ENCODE measurements at places on chromosomes 1 and 21. TPM values are rescaled to one million over a fixed set of nuclear protein-coding genes. Genes with fewer than 3 reads are reported as not detected.

DNA sequence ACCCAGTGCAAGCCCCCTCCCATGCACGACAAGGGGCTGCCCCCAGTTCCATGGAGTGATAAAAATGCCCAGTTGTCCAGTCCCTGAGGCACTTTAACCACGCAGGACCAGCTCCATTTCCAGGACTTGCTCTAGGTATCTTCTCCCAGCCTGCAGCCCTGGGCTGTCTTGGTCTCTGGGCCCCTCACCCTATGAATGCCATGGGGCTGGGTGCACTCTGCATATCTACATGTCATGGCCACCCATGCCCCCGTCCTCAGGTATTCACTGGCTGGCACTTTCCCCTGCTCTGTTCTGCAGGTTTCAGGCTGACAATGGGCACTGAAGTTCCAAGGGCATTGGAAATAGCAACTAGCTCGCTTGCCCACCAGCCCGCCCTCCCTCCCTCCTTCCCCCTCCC, 19.6 kb upstream of the C1orf174 start:
- no peak for DNase-seq

GRCh38 chr1:184840596-184840995, 85.9 kb upstream of the EDEM3 start:
- DNase-seq, result no peak

GRCh38 chr1:34744851-34745250, 10.0 kb upstream of the GJB5 start:
- DNase-seq, result no peak

DNA sequence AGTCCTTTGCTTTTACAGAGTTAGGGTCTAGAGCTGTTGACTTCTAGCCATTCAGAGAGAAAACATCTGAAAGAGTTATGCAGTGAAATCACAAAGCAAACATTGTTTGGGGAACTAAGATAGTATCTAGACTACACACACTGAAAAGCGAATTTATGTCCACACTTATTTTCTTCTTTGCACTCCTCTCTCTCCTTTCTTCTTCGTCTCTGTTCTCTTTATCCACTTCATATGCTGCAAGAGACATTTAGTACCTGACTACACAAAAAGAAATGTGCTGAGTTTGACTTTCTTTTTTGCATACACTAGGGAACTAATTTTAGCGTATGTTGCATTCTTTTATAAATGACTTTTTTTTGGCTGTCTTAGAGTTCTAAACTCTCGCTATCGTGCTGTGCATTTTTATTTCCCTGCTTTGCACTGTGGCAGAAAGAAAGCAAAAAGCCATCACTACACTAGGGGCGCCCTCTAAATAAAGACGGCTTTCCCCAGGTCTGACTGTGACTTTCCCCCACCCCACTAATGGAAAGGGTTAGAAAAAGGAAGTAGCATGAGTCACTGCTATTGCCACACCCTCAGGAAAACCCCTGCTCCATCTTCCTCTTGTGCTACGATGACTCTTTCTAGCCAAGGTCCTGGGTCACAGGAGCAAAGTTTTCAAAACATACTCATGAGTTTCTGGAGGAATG, 65.7 kb downstream of the MAP3K7CL start:
- DNase-seq, result peak; percentile 98

DNA sequence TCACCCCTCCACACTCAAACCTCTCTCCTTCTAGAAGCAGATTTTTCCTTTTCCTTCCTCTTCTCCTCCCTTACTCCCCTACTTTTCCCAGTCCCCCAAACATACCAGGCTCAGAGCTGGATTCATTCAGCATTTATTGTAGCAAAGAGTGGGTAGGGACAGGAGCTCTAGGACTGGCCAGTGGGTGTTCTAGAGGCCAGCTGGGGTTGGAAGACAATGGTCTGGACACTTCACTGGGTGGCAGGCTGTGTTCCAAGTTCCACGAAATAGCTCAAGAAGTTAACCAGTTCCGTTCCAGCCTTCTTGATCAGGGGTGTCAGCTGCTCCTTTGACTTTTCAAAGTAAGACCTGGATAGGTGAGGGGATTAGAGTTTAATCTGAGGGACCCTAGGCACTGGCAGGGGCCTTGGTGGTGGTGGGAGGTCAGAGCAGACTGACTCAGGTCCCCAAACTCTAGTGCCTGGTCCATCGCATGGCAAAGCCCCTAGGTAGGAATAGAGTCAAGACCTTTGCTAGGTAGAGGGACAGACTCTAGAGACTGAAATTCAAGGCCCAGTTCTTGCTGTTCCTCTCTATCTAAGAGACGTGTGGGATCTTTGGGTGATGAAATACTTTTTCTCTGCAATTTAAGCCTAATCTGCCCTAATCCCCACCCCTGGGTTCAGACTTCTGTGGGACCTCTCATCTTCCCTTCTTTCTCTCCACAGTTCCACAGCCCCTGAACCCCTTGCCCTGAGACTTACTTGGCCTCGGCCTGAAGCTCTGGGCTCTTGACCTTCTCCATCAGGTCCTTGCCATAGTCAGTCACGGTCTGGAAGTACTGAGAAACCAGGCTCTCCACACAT, 1.0 kb downstream of the APOA2 start:
- no peak for DNase-seq

Gene BARHL2
- not detected for total RNA-seq

Gene SZT2
- 15.2 TPM for total RNA-seq

Gene CCDC27
- total RNA-seq, result not detected
